NCI-H1105 (cell line): ENCODE measurements at places on chromosomes 7 and 10.
A peak's percentile ranks its signal among the peaks of the same experiment; 100 is the strongest.

DNA sequence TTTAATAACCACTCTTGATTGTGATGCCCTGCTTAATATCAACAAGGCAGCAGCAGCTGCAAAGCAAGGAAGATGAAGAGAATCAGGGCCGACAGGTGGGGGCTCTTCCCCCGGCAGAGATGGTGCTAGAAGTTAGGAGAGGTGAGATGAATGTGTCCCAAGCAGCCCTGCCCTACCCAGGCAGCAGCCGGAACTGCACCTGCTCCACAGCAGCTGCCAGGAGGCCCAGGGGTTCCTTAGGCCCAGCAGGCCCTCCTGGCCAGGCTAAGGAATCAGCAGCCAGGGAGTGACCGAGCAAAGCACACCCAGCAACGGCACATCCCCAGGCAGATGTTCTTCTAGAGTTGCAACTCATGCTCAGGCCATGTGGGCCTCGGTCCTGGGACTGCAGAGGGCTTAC is 17.9 kb downstream of the AFAP1L2 start:
- DNase-seq: no peak

DNA sequence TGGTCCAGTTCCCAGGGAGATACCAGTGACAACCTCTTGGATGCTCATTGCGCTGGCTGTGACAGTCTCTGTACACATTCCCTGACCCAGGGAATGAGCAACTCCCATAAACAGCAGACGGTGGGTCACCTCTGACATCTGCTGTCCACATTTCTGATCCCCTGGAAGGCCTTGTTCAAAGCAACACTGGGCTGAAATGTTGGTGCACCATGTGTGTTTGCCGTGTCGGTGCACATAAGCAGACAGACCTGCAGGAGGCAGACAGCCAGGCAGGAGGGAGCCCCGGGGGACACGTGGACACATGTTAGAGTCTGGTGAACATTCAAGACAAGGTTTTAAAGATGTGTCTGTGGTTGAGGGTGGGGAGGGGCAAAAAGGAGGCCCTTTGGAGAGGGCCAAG is 254.9 kb downstream of the PLXNA4 start:
- no peak for DNase-seq

DNA sequence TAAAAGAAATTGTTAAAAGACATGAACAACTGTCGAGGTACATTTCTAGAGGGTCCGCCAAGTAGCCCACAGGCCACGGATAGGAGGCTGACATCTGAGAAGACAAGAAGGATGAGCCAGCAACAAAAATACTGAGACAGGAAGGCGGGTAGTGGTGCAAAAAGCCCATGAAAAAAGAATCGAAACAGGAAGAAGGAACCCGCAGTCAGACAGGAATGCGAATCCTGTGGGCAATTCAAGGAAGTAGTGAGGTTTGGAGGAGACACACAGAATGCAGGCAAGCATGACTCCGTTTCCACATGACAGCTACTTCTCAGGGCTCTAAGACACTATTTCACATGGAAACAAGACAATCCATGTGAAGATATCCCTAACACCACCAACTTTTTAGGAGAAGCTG is 125.2 kb downstream of the DOCK4 start:
- DNase-seq: no peak

- no peak for DNase-seq
Measured at GRCh38 chr7:83643739-83644138, 5.2 kb downstream of the SEMA3E start.

- DNase-seq: no peak
Measured at GRCh38 chr10:119209035-119209735, 1.8 kb downstream of the GRK5 start.

DNA sequence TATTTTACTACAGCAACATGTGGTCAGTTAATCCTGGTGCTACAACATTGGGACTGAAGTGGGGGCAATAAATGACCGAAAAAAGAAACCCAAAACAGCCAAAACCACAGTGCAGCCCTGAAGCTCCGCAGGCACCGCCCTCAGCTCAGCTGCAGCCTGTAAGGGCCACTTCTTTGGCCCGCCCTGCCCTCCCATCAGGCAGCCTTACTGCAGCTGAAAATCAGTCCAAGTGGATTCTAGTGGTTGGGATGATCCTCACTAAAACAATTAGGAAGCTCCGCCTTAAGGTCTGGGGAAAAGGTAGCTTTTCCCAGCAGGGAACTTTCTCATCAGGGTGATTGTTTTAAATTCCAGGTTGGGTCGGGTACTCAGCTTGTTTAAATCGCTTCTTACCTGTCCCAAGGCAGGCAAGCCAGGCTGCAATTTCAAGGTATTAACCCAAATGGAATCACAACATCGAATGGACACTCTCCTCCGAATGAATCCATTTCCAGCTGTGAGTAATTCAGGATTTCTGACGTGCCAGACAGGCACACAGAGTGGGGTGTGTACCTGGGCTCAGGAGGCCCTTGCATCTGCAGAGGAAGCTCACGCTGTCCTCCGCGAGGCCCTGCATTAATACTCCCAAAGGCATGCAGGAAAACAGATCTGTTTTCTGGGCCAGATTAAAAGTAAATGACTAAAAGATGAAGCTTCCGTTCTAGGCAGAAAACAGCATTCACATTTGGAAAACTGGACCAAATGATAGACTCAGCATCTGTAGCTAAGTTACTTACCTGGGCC is 104.3 kb downstream of the CREB5 start:
- no peak for DNase-seq

- no peak for DNase-seq
Measured at GRCh38 chr10:33216661-33217427, 117.6 kb downstream of the NRP1 start.

GRCh38 chr7:156064971-156065386 is 252.7 kb upstream of the SHH start:
- no peak for DNase-seq

DNA sequence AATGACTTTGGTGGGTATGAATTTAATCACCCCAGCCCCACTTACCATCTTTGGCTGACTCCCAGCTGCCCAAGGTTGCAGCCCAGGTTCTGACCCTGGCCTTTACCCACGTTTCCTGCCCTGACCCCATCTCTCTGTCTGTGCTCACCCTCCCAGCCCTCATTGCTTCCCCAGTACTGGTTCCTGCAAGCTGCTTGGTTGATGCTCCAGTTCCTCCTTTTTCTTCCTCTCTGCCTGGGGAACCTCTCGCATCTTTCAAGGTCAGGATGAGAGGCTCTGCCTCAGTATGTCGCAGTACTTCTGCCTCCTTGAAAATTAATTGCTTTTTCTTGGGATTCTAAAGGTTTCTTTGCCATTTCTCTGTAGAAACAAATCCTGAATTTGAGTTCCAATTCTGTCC is 263.8 kb upstream of the ZNF32 start:
- DNase-seq: no peak

GRCh38 chr7:149815121-149815520 is 23.1 kb upstream of the ZNF862 start:
- no peak for DNase-seq

GRCh38 chr10:23613900-23614299 is 175.0 kb downstream of the OTUD1 start:
- DNase-seq: no peak

- DNase-seq: no peak
Measured at GRCh38 chr10:125779403-125780327, 4.0 kb upstream of the MMP21 start.

DNA sequence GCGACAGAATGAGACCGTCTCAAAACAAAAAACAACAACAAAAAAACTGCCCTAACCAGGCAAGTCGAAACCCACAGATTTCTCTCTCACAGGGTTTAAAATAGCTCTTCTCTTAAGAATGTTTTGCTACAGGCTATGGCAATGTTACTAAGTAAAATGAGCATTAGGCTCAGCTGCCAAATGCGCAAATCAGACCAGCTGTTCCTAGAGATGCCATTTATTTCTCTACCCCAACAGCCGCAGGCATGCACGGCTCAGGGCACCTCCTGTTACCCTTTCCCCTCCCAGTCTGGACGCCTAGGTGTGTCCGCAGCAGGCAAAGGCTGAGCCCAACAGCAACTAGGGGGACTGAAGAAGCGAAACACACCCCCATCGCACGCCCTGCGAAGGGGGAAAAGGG is 168.3 kb upstream of the MBL2 start:
- DNase-seq: no peak

- DNase-seq: peak; percentile 32
Measured at GRCh38 chr7:130277763-130278643, 11.3 kb downstream of the CPA2 start.

DNA sequence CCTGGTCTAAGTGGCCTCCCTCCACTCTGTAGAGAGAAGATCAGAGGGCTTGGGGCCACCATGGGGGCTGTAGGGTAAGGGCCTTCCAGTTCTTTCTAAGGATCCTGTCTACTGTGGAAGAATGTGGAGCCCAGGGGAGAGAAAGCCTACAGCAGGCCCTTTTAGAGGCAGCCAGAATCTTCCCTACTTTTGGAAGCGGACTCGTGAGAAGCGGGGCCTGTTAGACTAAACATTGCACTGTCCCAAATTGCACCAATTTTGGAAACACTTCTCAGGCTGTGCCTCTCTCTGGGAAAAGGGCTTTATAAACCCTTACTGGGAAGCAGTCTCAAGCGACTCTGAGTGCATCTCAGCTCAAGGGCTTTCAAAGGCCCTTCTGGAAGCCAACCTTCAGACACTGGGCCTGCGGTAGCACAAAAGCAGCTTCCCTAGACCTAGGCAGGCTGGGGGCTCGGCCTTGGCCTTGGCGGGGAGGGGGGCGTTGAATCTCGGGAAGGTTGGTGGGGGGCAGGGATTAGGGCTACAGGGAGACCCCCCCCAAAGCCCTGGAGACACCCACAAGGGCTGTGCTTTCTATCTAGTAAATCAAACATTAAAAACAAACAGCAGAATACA is 298.1 kb downstream of the GFRA1 start:
- DNase-seq: no peak
